ENCODE measurements at places on chromosomes 6 and 20. TPM values are rescaled to one million over a fixed set of nuclear protein-coding genes. Genes with fewer than 3 reads are reported as not detected.

CTAGE9 gene
- not detected for total RNA-seq

GRCh38 chr6:138145402-138145801 lies 16.3 kb upstream of the ARFGEF3 start:
- DNase-seq = no peak
- H3K4me1 ChIP-seq = no peaks in the 10 kb centered on the region
- peaks cover 25% of the 10 kb centered on the region for H3K27me3 ChIP-seq
- H3K4me3 ChIP-seq = no peak overlapping the region
- H3K36me3 ChIP-seq = no peaks in the 10 kb centered on the region

GRCh38 chr6:161215876-161216615 lies 57.8 kb downstream of the AGPAT4 start:
- no peaks in the 10 kb centered on the region for H3K4me1 ChIP-seq
- H3K27ac ChIP-seq = no peak overlapping the region
- H3K4me3 ChIP-seq = no peak overlapping the region
- H3K27me3 ChIP-seq = no peaks in the 10 kb centered on the region

DNA sequence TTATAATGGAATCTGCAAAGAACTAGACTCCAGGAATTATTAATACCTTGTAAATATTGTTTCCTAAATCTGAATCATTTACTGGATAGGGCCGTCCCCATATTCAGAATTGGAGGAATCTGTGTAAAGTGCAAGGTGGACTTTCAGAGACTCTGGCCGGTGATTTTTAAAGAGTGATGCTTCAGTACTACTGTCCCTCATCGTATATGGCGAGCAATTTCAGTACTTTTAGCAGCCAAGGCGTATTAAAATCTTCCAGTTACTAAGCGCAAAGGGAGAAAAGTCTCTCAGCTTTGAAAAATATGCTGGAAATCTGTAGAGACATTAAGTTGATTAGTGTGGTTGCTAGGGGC lies 483 bp downstream of the SMIM26 start:
- peak overlapping the region; percentile 84 for H3K4me3 ChIP-seq
- peaks cover 23% of the 10 kb centered on the region for H3K4me1 ChIP-seq
- H3K36me3 ChIP-seq = peaks cover 23% of the 10 kb centered on the region
- H3K27me3 ChIP-seq = no peaks in the 10 kb centered on the region
- peak overlapping the region; percentile 88 for H3K27ac ChIP-seq

DNA sequence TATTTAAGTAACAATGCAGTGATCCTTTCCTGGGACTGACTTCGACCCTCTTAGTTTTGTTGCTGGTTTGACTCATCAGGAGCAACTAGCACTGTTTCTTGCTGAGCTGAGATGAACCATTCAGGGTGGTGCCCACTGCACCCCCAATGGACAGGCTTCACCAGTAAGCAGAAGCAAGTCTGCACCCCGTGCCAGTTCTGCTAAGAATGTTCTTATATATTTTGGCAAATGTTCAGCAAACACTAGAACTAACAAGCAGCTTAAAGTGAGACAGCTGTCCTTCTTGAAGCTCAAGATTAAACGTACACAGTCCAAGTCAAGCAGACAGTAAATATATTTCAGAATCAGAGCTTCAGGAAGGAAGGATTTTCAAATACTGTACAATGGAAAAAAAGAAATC lies 561.3 kb upstream of the CDH4 start:
- no peak for DNase-seq
- peaks cover 68% of the 10 kb centered on the region for H3K27me3 ChIP-seq
- no peaks in the 10 kb centered on the region for H3K36me3 ChIP-seq
- no peaks in the 10 kb centered on the region for H3K4me1 ChIP-seq
